ENCODE measurements at places on chromosomes 1 and 21.

DNA sequence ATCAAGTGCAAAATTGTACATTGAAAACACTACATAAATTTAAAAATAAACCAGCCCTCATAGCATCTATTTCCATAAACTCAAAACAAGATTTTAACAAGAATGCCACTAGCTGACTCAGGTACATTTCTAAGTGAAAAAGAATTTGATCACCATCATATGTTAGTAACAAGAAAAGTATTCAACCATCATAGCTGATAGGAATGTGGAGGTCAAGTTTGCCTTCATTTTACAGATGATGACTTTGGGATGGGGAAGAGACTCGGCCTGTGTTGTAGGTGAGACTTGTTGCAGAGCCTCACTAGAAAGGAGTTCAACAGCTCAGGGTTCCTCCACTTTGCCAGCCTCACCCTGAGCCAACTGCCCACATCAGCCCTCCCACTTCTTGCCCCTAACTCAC is 318.8 kb upstream of the FAM78B start:
- peak; percentile 72 for DNase-seq

DNA sequence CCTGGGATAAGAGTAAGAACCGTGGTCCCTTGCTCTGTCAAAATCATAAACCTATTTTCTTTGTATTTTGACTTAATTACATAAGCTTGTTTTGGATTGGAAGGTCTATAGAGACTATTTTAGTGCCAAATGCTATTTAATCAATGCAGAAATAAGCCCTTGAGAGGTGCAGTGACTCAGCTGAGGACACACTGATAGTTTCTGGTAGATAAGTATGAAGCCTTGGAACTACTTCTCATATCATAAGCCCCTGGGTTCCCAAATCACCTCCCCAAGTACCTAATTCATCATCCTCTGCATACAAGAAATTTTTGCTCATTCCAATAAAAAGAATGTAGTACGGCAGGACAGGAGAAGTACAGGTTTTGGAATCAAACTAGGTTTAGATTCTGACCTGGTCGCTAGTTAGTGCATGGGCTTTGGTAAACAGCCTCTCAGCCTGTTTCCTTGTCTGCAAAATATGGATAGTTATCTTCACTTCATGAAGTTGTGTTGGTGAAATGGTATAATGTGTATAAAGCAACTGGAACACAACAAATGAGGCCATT is 3.3 kb upstream of the CD55 start:
- no peak for DNase-seq

- no peak for DNase-seq
Observed at GRCh38 chr21:38628349-38628748, 130.1 kb upstream of the ERG start.

DNA sequence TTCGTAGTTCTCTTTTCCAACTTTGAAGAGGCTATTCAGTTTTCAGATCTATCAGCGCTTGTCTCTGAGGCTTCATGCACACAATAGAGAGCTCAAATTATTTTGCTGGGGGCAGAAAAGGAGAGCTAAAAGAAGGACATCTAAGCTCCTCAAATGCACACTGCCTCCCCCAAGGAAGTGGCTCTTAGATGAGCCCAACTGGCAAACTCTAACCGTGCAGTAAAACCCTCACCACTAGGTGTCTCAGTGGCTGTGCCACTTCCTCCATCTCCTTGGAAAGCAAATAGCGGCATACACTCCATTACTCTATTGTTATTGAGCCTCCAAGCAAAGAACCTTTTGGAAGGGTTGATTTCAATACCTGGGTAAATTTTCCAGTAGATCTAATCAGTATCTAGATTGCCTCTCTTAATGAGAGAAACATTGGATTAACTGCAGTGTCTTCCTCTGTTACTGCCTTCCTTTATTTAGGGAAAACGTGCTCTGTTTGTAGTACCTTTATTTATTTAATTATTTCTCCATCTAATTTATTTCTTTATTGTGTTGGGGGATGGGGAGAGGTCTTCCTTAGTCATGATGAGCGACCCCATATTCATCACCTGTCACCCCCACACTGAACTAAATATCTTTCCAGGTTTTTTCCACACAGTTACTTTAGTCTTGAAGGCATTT is 9.2 kb upstream of the SFPQ start:
- peak; percentile 75 for DNase-seq

DNA sequence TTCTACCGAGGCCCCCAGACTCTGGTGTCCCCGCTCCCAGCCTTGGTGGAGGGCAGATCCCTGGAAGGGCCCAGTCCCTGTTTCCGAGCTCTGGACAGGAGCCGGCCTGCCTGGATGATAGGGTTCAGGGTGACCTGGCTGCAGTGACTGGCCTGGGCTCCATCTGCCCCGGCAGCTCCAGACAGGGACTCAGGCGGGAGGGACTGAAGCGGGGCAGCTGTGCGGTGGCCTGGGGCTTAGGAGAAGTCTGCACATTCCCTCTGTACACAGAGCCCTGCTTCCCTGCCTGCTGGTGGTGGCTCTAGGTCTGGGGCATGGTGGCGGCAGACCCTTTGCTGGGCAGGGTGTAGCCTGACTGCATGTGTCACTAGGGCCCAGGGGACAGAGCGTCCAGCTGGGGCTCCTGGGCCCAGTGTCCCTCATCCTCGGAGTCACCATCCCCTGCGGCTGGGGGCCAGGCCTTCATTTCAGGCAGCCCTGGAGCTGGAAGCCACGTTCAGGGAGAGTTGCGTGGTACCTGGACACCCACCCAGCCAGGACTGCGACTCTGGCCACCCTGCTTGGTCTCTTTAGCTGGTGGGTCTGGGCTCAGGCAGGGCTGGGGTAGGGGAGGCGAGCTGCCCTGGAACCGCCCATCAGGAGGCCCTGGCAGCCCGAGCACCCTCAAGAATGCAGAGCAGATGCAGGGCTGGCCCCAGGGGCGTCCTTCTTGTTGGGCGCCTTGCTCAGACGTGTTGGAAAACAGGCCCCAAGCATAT is 9.6 kb downstream of the ARHGEF16 start:
- no peak for DNase-seq

DNA sequence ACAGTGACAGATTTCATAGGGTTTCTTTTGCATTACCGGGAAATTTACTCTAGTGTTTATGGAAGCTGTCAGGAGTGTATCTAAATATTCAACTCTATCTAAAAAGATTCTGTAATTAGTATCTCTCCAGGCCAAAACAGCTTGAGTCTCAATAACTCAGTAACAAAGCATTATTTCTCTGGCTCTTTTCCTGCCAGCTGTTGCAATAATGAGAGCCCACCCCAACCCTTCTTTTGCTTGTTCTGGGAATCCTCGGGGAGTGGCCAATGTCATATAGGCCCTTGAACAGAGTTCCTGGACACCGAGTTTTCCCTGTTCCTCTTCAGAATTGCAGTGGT is 120.1 kb upstream of the SGIP1 start:
- no peak for DNase-seq

DNA sequence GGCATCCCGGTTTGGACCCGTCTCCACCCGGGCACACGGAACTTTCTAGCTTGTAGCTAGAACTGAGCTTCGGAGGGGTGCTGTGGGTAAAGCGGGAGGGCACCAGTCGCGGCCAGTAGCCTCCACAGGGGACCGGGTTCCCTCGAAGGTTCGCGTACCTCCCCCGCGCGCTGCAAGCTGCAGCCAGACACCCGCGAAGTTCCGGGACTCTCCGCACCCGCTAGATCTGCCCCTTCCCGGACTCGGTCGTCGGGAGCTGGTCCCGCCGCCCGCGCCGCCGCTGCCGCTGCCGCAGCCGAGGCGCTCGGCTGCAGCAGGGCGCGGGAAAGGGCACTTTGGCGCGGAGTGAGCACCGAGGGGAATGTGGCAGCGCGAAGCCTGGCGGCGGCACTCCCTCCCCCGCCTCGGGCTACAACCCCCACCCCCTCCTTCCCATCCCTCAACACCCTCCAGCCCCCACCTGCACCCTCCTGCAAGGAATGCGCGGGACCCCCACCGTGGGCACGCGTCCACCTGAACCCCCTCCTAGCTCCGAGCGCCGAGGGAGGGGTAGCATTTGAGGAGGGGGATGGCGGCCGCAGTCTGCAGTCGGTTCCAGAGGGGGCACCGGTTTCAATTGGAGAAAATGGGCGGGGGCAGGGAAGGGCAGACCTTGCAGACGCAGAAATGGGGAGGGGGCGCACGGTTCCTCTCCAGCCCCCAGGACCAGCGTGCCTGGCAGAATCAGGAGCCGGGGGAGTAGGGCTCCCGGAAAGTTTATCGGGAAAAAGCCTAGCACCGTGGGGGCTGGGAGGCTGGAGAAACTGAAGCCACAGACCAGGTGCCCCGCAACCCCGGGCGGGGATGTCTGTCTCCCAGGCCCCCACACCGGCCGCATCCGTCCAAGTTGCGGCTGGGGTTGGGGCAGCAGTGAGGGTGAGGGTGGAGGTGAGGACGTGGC is 968 bp downstream of the CSMD2 start:
- DNase-seq = peak; percentile 1

DNA sequence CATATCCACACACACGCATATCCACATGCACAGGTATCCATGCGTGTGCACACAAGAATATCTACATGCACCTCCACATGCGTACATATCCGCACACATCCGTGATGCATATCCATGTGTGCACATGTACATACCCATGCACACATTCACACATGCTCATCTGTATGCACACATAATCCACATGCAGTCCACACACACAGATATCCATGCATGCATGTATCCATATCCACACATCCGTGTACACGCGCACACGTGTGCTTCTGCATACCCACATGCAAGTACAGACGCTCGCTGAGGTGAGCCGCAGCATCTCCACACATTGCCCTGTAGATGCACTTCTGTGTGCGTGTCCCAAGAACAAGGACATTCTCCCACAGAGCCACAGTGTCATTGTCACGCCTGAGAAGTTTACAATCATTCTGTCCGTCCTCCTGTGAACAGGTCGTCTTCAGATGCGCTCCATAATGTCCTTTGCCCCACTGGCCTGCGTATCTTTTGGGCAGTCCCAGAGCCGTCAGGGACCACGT is 43.4 kb downstream of the COL18A1 start:
- DNase-seq = no peak

- DNase-seq = no peak
Observed at GRCh38 chr1:6419804-6420453, at the start of gene HES2. TSS of gene HES2 (minus strand) at chr1:6419919. CDS start at chr1:6419820, 99 bp downstream.

DNA sequence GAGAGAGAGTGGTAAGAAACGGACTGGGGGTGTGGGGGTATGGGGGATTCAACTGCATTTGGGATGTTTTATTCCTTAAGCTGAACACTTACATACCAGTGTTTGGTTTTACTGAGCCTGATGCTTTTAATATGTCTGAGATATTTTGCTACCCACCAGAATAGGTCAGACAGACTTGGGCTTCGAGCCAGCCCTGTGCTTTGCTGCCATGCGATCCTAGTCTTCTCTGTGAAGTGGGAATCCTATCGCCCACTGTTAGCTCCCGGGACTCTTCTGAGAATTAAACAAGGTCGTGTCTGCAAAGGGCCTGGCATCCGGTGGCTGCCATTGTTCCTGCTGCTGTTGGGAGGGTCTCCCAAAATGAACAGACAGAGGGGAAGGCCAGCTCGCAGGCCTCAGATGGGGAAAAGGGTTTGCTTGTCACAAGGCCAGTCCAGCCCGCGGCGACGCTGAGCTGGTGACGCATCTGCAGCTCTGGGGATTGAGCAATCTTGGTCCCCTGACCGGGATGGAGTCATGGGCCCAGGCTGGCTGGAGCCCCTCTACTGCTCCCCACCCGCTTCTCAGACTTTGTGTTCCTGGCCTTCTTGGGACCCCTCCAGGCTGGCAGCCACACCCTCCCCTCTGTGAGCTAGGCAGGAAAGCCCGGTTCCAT is 26.9 kb upstream of the ECE1 start:
- peak; percentile 83 for DNase-seq

DNA sequence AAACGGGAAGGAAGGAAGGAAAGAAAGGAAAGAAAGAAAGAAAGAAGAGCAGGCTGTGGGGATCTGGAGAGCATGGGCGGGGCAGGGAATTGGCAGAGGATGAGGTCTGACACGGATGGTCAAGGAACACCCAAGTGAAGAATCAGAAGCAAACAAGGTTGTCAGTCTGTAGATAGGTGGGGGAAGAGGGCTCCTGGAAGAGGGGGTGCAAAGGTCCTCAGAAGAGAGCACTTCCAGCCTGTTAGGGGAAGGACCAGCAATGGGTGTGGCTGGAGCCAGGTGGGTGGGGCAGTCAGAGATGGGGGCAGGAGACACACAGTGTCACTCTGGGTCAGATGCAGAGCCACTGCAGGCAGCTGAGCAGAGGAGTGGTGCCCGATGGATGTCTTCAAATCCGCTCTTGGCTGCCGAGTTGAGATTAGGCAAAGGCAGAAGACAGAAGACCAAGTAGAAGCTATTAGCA is 11.0 kb upstream of the PLA2G2C start:
- no peak for DNase-seq

DNA sequence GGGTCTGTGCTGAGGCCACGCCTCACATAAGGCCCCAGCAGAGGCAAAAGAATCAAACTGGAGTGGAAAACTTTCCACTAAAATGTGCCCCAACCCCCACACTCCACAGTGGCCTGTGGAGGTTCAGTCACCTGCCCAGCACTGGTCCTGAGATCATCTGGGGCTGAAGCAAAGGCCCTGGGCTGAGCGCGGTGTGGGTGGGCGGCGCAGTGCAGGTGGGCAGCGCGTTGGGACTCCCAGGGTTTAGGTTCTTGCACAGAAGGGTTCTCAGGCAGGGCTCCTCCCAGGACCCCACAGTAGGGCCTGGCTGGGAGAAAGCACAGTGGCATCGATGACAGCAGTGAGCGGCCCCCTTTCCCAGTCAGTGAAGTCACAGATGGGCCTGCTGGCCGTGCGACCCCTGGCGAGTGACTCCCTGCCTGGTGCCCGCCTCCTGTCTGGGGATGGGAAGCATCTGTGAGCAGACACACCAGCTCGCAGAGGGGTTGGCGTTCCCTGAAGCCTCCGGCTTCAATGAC is 13.8 kb upstream of the GPR153 start:
- no peak for DNase-seq

DNA sequence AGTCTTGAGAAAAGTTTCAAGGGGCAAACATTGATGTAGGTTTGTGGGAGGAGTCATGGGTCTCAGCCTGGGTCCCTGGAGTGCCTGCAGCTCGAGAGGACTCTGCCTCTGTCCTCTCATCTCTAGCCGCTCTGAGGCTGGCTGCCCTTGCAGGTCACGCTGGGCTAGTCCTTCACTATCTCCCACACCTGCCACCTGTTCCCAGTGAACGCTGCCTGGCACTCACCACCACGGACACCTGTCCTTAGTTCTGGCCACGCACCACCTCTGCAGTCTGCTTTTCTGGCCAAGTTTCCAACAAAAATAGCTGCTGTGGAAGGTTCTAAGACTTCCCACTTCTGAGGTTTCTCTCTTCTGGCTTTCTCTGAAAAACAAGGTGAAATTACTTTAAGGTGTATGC is 52.5 kb downstream of the SH3BGR start:
- no peak for DNase-seq

Measured in EL (cell line).